ENCODE measurements at places on chromosomes 1 and 21. TPM values are rescaled to one million over a fixed set of nuclear protein-coding genes. Genes with fewer than 3 reads are reported as not detected.

DNA sequence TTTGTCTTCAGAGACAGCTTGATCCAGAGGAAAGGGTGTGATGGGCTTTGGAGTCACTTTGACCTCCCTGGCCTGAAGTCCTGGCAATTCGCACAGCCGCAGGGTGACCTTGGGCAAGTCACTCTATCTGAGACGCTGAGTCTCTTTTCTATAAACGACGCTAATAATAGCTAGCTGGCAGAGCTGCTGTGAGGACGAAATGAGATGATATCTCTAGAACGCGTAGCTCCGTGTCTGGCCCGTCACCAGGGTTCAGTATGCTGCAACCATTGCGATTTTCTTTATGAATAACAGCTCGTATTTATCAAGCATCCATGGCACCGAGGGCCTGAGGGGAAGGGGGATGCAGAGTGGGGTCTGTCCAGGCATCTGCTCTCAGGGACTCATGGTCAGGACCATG lies 58.7 kb downstream of the IGSF21 start:
- no peak for DNase-seq

GRCh38 chr1:10943991-10944730 lies 68.3 kb upstream of the TARDBP start:
- DNase-seq, result no peak

DNA sequence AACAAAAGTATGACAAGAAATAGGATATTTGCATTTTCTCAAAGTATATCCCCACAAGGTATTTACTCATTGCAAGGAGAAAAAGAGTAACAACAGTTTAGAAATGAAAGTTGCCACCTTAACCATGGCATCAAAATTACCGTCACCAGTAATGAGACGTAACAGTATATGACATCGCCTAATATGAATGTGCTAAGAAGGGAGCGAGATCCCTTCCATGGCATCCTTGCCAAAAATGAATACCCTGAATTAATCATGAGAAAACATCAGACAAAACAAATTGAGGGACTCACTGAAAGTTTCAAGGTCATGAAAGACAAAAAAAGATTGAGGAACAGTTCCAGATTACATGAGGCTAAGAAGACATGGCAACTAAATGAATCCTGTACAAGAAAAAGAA lies 78.9 kb upstream of the MROH9 start:
- DNase-seq, result no peak

PRAMEF27 gene
- not detected for total RNA-seq

CA14 gene
- total RNA-seq, result not detected

DNA sequence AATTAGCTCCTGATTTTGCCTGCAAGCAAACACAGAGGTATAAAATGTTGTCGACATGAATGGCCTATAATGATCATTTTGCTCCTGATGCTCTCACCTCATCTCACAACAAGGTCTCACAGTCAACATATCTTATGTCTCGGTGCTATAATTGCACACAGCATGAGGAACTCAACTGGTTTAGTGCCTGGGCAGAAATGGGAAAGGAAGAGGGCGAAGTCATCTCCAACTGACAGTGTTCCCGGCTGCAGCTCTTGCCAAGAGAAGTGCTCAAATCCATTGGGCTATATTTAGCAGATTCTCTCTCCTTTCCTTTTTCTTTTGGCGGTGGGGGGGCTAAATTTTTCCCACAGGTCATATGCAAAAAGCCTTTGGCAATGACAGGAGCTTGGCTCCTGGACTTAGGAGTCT lies 53.0 kb downstream of the SLC45A1 start:
- DNase-seq, result no peak

GRCh38 chr1:63004868-63005267 lies 220.9 kb downstream of the ATG4C start:
- no peak for DNase-seq

PLA2G4A gene
- 2.4 TPM for total RNA-seq

DNA sequence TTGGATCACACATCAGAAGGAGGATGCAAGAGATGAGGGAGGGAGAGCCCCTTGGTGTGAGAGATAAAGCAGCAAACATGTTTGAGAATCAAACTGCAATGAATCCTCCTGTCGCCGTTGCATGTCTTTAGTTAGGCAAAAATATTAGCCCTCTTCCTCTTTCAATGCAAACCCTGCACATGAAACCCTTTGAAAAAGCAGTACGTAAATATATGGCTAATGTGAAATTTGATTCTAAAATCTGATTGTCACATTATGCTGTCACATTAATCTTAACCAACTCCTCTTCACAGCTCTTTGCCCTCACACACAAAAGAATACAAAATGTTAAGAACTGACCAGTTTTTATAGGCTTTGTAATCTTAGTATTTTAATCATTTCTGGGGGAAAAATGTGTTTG lies 63.4 kb downstream of the WDR64 start:
- no peak for DNase-seq

ANKRD65 gene
- 0.24 TPM for total RNA-seq

PLA2G2D gene
- total RNA-seq, result not detected

DNA sequence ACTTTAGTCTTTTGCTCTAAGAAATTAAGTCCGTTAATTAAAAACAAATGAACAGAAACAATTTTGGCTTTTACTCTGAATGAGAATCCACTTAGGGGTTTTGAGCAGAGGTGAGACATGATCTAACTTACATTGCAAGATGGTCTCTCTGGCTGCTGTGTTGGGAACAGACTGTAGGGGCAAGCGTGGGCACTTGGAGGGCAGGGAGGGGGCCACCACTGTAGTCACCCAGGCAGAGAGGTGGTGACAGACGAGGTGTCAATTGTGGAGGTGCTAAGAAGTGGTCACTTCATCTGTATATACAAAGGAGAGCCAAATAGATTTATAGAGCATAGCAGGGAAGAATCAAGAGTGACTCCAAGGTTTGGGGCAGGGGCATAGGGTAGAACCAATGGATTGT lies 71.1 kb upstream of the IRF2BP2 start:
- peak; percentile 17 for DNase-seq

- peak; percentile 80 for DNase-seq
These were observed 309.1 kb downstream of the MATN1 start for GRCh38 chr1:30414086-30414850.

GRCh38 chr1:170224469-170224868 lies 78.7 kb downstream of the NTMT2 start:
- no peak for DNase-seq

- no peak for DNase-seq
These were observed 11.2 kb downstream of the TMEM9 start for GRCh38 chr1:201142849-201143725.

DNA sequence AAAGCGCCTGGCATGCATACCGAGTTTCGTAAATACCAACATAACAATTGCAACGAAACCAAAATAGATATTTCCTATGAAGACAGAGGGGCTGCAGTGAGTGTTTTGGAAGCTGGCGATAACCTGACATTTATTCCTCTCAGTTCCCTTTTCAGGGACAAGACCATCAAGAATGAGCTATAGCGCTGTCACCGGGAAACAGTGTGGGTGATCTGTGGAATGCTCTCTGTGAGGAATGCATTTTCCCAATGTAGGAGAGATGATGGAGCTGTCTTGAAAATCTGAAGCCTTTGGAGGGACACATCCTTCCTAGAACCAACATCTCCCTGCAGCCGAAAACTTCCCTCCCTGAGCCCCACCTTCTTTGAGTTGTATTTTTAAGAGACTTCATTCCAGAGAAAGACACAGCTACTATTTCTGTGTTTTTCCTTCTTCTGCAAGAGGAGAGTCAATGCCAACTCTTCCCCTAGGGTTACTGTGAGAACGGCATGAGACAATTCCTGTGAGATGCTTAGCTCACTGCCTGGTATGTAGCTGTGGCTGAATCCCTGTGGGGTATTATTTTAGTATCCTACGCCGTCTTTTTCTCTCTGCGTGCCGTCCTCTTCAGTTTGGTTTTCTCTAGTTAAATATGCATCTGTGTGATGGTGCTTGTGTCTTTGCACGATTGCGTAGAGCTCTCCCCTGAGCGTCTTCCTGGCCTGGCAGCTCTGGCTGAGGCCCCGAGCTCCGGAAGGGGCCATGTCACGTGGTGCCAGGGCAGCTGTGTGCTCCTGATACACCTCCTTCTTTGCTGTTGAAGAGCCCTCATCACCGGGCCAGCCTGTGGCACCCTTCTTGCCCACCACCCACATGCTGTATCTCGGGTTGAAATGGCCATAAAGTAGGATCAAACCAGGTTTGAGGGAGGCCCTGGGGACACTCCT lies 45.2 kb downstream of the AJAP1 start:
- no peak for DNase-seq

DNA sequence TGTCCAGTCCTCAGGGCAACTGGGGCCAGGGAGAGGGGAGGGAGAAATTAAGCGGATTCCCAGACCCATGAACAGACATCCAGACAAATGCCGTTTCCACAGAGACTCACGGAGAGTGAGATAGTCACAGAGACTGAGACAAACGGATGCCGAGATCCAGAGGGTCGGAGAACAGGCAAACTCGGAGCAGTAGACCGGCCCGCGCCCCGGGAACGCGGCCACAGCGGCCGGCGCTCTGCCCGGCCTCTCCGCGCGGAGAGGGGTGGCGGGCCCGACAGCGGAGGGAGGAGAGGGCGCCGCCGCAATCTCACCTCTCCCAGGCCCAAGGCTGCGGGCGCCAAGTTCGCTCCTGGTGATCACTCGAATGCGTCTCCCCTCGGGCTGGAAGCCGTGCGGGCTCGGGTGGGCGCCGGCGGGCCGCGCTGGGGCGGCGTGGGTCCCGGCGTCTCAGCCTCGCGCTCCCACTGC lies 831 bp upstream of the FOXD2 start:
- DNase-seq, result no peak

DNA sequence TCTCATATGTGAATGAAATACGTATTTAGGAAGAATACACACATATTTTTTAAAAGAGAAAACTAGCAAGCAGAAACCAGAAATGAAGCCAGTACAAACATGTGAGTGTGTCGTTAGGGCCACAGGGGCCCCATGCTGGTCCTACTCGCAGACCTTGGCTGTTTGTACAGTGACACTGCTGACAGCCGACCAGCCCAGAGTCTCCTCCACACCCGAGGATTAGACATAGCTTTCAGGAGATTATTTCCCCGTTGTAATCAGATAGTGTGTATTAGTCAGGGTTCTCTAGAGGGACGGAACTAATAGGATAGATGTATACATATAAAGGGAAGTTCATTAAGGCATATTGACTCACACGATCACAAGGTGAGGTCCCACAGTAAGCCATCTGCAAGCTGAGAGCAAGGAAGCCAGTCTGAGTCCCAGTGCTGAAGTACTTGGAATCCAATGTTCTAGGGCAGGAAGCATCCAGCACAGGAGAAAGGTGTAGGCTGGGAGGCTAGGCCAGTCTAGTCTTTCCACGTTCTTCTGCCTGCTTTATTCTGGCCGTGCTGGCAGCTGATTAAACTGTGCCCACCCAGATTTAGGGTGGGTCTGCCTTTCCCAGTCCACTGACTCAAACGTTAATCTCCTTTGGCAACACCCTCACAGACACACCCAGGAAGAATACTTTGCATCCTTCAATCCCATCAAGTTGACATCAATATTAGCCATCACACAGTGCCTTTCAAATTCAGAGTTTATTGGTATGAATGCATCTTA lies 51.2 kb downstream of the DIP2A start:
- no peak for DNase-seq

DNA sequence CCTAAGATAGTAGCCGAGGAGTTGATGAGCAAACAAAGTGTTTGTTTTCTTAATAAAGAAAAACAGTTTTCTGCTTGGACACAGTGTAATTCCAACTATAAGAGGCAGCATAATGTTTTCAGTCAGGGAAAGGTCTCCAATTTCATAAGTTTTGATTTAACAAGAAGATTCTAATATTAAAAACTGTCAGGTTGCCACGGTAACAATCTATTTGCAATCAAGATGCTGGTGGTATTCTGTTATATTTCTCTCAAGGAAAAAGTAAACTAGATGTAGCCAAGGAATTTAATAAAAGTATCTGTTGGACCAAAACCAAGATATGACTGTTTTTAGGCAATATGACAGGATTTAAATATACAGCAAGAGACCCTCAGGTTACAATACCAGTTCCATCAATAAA lies 211.7 kb downstream of the SMYD3 start:
- no peak for DNase-seq

AMPD1 gene
- total RNA-seq, result not detected

VASH2 gene
- total RNA-seq, result 3.7 TPM

GRCh38 chr1:43253876-43254275 lies 15.9 kb upstream of the TMEM125 start:
- no peak for DNase-seq

DNA sequence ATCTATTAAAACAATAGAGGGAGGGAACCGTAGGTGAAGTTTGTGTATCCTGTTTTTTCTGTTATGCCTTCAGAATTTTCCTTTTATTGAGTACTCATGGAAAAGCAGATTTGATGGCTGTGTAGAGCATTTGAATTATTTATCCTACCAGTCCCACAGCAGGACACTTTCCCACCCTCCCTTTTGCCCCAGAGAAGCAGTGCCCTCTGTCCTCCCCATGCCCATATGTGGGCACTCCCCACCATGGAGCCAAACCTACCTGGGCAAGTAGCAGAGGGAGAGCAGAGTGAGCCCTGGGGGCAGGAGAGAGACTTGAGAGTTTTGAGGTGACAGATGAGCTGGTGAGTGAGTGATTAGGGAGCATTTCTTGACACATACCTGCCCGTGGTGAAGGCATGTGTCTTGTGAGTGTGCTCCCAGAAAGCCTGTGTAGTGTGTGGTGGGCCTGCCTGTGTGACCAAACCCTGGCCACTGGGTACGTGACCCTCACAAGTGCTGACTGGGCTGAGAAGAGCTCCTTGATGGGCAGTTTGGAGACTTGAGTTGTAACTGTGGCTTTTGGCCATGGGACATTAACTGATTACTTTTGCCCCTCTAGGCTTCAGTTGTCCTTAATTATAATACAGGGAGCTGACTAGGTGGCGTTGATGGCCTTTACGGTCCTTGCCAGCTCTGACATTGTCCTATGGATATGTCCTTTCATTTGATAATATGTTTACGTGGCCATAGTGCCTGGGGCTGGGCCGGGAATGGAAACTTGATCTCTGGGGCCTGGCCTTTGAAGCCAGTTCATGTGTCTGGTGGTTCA lies 3.6 kb downstream of the PSEN2 start:
- DNase-seq, result no peak

DNA sequence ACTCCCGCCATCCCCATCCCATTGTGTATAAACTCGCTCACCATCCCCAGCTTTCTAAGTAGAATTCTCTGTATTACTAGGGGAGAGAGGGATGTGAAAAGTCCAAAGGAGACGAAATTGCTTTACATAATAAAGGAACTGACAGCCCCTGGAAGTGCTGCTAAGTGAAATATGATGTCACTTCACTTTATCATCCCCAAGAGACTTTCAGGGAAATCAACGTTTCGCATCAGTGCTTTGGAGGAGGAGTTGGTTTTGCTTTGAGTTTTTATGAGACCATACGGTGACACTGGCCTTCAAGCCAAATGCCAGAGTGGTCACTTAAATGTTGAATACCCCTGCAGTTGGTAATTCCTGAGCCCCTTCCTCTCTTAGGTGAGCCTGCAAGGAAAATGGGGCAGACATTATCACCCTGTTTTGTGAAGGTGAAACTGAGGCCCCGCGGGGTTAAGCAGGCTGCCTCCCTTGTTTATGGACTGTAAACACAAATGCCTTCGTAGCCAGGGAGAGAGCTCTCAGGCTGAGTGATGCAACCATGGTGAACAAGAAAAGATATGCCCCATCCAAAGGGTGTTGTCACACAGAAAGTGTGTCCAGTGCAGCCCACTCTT lies 58.4 kb upstream of the KAZN start:
- DNase-seq, result no peak

GRCh38 chr1:244955661-244956060 lies 91.3 kb upstream of the HNRNPU start:
- no peak for DNase-seq

GRCh38 chr1:85406887-85407533 lies 57.9 kb downstream of the DDAH1 start:
- DNase-seq, result no peak

CHIA gene
- total RNA-seq, result not detected

GRCh38 chr1:173408886-173409285 lies 68.2 kb upstream of the PRDX6 start:
- DNase-seq, result no peak

PRDM16 gene
- 7.4 TPM for total RNA-seq
